Activated CD8-positive, alpha-beta memory T cell treated with anti-CD3 and anti-CD28 coated beads for 36 hours (primary cell): ENCODE measurements at places on chromosomes 7 and 10. TPM values are rescaled to one million over a fixed set of nuclear protein-coding genes. Genes with fewer than 3 reads are reported as not detected.

MYL10 gene
- not detected for total RNA-seq

GRM3 gene
- total RNA-seq = not detected

CUTC gene
- 31.2 TPM for total RNA-seq

ZNF32 gene
- 12.7 TPM for total RNA-seq

ITIH2 gene
- total RNA-seq = not detected

LRRD1 gene
- total RNA-seq = not detected

C10orf95 gene
- 0.40 TPM for total RNA-seq

RARRES2 gene
- not detected for total RNA-seq

AUTS2 gene
- total RNA-seq = 3.5 TPM

CFAP70 gene
- 0.82 TPM for total RNA-seq

HYAL4 gene
- not detected for total RNA-seq

EIF3B gene
- 298 TPM for total RNA-seq
